ENCODE measurements at places on chromosomes 7 and 10.

- no peak for DNase-seq
Observed at GRCh38 chr7:56291-56913, 136.0 kb upstream of the FAM20C start.

DNA sequence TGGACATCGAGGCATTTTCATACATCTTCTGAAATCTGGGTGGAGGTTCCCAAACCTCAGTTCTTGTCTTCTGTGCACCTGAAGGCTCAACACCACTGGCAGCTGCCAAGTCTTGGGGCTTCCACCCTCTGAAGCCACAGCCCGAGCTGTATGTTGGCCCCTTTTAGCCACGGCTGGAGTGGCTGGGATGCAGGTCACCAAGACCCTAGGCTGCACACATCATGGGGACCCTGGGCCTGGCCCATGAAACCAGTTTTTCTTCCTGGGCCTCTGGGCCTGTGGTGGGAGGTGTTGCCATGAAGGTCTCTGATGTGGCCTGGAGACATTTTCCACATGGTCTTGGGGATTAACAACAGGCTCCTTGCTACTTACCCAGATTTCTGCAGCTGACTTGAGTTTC lies 62.1 kb downstream of the INPP5A start:
- DNase-seq, result no peak

DNA sequence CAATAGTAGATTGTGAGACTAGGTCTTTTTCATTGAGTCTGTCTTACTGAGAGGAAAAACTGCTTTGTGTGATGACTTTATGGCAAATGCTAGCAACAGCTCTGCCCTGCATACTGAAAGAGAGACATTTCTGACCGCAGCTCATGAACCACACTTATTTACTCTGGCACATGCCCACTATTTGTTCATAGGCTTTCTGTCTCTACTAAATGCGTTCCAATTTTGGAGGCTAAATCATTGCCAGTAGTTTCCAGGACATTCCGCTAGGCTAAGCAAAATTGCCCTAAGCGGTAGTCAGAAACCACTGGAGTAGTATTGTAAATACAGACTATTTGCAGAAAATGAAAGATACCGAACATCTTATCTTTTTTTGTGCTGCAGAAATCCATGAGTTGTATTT lies 55.6 kb upstream of the DLX6 start:
- DNase-seq, result no peak

- DNase-seq, result no peak
Observed at GRCh38 chr7:104962781-104963180, 51.2 kb upstream of the KMT2E start.

DNA sequence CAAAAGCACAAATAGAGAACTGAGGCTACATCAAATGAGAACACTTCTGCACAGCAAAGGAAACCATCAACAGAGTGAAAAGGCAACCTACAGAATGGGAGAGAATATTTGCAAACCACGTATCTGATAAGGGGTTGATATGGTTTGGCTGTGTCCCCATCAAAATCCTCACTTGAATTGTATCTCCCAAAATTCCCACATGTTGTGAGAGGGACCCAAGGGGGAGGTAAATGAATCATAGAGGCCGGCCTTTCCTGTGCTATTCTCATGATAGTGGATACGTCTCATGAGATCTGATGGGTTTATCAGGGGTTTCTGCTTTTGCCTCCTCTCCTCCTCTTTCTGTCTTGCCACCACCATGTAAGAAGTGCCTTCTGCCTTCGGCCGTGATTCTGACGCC lies 120.6 kb upstream of the FRMD4A start:
- DNase-seq, result no peak

GRCh38 chr7:88967432-88967831 lies 171.9 kb upstream of the TEX47 start:
- no peak for DNase-seq

DNA sequence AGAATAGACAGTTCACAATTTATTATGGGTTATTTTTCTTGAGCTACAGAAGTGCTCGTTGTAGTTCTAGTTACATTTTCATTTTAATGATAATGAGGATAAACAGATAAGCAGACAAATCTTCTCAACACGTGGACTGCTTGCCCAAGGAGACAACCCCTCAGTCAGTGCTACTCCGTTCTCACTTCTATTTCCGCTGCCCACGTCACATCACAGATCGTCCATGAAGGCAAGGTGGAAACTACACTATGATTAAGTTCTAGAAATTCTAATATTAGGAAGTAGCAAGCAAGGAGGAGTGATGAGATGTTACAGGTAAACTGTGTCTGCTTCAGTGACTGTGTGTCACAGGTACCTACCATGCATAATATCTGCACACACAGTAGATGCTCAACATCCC lies 210.5 kb downstream of the CHCHD3 start:
- no peak for DNase-seq

- DNase-seq, result no peak
Observed at GRCh38 chr7:120964088-120964487, 13.5 kb downstream of the ING3 start.

DNA sequence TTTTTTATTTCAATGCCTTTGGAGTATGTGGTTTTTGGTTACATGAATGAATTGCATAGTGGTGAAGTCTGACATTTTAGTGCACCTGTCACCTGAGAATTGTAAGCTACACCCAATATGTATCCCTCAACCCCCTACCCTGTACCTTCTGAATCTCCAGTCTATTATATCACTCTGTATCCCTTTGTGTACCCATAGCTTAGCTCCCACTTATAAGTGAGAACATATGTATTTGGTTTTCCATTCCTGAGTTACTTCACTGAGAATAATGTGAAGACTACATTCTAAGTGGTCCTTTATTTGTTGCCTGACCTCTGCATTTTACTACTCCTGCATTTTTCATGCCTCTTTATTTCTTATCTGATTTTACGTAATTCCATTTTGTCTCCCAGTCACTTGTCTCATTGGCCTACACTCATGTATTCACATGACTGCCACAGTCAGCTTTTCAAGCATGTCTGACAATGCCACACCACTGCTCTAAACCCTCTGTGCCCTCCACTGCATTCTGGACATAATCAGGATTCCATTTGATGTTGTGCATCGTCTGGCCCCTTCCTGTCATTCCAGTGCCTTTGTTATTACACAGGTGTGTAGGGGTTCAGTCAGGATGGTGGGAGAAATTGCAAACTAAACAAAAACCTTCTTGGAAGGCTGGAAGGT lies 1325.5 kb downstream of the XPNPEP1 start:
- DNase-seq, result no peak

GRCh38 chr7:43594020-43594419 lies 11.1 kb downstream of the STK17A start:
- DNase-seq, result no peak

- DNase-seq, result no peak
Observed at GRCh38 chr7:158028971-158029370, 558.7 kb downstream of the PTPRN2 start.

DNA sequence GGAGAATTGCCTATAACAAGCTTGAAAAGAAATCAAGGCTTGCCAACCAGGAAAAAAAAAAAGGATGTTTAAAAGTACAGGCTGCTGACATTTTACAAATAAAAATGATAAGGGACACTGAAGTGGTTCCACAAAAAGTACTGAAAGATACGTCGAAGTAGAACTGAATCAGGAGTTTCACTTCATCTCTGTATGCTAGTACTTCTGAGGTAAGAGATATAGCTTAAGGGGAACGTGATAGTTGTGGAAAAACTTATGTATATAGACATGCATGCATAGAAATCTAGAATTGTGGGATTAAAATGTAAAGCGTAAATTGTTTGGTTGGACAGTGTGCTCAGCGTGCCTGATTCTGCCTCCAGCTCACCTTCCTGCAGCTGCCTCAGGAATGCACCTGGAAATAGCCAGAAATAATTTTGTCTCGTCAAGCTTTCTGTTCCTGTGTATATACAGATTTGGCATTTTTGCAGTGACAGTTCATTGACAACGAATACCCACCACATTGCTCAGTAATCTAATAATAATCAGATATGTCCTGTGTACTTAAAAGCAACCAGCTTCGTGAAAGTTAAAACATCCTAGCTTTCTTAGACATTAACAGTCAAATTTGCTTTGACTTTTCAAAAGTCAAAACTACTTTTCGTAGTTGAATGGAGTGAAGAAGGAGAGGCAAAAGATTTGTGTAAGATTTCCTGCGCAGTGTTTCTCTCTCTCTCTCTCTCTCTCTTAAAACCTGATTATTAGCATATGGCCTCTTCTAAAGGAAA lies 1.4 kb downstream of the SOSTDC1 start:
- DNase-seq, result no peak

GRCh38 chr10:119049361-119049760 lies 19.8 kb downstream of the NANOS1 start:
- no peak for DNase-seq

DNA sequence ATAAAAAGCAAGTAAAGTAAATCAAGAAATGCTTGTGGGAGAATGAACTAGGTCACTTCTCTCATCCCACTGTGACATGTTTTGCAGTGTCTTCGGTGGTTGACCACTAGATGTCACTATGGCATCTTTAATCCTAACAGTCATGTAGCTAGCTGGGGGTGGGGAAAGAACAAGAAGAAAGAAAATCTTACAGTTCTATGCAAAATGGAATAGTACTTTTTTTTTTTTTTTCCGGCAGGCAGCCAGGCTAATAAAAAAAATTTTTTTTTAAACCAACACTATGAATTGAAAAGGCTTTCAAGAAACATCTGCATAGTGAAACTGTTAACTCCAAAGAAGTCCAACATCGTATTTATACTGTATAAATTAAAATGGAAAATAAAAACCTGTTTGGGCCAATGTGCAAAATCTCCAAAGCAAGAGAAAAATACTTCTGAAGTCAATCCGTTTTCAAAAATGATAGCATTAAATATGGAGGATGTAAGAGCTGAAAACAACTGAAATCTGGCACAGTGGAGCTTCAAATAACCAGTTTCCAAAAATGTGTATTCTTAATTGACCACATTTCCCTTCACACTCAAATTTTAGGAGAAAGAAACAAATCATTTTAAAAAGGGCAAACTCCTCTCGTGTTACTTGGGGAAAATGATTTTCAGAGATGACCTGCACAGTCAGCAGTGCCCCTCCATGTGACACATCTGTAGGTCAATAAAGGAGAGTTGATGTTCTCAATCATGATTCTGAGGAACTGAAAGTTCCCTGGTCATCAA lies 38.5 kb downstream of the CDK1 start:
- no peak for DNase-seq

DNA sequence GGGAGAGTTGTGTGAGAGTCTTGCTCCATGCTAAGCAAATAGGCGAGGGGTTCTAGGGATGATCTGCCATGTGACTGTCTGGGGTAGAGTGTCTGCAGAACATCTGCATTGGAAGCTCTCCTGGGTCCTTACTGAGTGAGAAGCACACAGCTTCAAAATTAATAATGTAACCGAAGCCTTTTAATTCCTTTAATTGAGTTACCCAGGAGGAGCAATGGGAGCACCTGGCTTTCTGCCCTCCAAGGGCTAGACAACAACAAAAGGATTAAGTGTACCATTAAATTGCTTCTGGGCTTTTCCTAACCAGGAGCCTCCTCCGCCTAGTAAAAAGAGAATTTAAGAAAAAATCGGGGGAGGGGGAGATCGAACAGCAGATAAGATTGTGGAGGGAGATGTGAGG lies 102.0 kb upstream of the TBX20 start:
- no peak for DNase-seq

- DNase-seq, result no peak
Observed at GRCh38 chr7:105325216-105325904, 63.4 kb downstream of the SRPK2 start.

GRCh38 chr10:24446739-24447138 lies 237.8 kb downstream of the KIAA1217 start:
- DNase-seq, result no peak

GRCh38 chr7:20532890-20533289 lies 82.6 kb upstream of the ABCB5 start:
- DNase-seq, result no peak

DNA sequence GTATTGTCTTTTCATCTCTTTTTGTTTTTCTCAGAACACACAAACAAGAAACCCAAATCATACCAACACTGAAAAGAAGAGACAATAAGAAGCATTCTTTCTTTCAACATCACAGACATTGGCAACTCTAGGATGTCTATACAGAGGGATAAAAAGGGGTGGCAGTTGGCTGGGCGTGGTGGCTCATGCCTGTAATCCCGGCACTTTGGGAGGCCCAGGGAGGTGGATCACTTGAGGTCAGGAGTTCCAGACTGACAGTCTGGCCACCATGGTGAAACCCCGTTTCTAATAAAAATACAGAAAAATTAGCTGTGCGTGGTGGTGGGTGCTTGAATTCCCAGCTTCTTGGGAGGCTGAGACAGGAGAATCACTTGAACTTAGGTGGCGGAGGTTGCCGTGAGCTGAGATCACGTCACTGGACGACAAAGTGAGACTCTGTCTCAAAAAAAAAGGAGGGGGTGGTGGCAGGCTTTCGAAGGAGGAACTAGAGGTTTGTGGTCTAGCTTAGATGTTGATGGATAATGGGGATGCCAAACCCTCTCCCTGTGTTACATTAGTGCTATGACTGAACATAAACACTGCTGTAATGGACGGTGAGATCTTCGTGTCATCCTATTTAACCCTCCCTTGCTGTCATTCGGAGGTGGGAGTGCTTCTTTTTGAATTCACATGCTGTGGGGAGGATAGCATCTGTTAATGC lies 9.4 kb downstream of the CNNM2 start:
- DNase-seq, result no peak

DNA sequence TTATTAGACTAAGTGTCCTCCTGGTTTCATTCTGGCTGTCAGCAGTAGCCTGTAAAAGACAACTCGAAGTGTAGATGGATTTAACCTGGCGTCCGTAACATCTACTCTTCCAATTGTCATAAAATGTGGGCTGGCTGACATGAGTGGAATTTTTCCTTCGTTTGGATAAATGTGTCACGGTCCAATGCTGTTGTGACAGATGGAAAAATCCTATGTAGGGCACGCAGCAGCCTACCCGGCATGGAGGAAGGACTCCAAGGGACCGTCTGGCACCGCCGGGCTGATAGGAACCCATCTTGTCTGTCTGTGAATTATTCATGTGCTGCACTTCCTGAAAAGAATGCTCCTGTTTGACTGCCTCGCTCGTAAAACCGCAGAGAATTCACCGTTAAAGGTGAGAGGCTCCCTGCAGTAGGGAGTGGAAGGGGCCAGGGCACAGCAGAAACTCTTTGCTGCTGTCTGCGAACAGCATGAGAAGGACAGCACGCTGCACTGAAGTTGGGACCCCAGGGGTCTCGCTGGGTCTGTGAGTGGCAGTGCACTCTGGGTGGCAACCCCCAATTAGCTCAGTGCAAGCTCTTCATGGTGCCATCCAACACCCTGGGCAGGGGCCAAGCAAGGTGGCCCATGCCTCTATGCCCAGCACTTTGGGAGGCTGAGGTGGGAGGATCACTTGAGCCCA lies 1.6 kb upstream of the ORAI2 start:
- no peak for DNase-seq

GRCh38 chr7:4700577-4701235 lies 18.6 kb downstream of the FOXK1 start:
- no peak for DNase-seq

DNA sequence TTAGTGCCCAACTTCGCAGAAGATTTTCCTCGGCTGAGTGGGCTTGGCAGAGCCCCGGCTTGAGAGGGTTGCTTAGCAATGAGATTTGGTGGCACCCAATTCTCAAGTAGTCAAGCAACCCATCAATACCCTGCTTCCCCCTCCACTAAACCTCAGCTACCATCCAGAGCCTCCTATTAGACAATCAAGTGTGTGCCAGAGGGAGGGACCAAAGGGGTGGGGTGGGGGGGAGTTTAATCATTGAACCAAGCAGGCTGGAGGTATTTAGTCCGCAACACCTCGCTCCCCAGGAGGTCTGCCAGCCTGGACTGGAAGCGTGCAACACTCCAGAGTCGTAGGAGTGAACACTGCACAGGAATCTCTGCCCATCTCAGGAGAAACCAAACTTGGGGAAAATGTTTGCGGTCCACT lies at the start of gene HKDC1:
Gene HKDC1, plus strand, starts transcription at position 292 of the 411 bp plus-strand sequence. Its CDS starts 104 bp downstream, at position 396.
- DNase-seq, result no peak

GRCh38 chr10:58833771-58834561 lies 321.3 kb downstream of the BICC1 start:
- no peak for DNase-seq

All from cortex of kidney (tissue), 1 donor.